Neuronal stem cell (in vitro differentiated cells): ENCODE measurements at places on chromosomes 5 and 9.

- H3K4me1 ChIP-seq, result no peaks in the 10 kb centered on the region
- peaks cover 34% of the 10 kb centered on the region for H3K36me3 ChIP-seq
- no peak for DNase-seq
- H3K27me3 ChIP-seq, result no peaks in the 10 kb centered on the region
- no peak overlapping the region for H3K27ac ChIP-seq
Measured at GRCh38 chr5:176490301-176490700, 42.1 kb downstream of the FAF2 start.

GRCh38 chr9:134361426-134361825 lies 35.2 kb downstream of the RXRA start:
- H3K36me3 ChIP-seq, result no peaks in the 10 kb centered on the region
- H3K4me3 ChIP-seq, result no peak overlapping the region
- DNase-seq, result no peak
- H3K4me1 ChIP-seq, result peaks cover 15% of the 10 kb centered on the region
- no peaks in the 10 kb centered on the region for H3K27me3 ChIP-seq
- no peak overlapping the region for H3K27ac ChIP-seq

DNA sequence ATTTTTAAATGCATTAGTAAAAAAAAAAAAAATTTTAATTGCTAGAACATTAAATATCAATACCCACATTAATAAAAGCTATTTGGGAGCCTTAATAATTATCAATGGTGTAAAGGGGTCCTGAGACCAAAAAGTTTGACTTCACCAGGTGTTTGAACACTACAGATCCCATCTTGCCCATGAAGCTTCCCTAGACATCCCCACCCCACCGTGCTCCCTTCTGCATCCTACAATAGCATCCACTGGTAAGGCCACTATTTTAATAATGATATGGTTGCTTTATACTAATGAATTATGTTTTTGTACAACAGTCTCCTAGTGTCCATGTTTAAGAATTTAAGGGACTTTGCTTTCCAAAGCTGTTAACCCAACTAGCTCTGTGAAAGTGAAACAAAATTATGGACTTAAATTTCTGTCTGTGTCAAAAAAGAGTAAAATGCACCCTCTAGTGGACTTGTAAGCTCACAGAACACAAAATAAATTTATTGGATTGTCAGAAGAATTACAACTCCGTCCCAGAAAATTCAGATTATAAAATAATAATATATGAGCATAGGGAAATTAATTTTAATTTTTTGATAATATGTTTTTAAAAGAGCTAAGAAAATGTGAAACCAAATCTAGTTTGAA lies 76.0 kb downstream of the ARL15 start:
- no peaks in the 10 kb centered on the region for H3K4me1 ChIP-seq
- H3K27me3 ChIP-seq, result no peaks in the 10 kb centered on the region
- H3K4me3 ChIP-seq, result no peak overlapping the region
- no peak for DNase-seq
- H3K36me3 ChIP-seq, result no peaks in the 10 kb centered on the region

- DNase-seq, result no peak
- H3K27ac ChIP-seq, result no peak overlapping the region
- no peak overlapping the region for H3K4me3 ChIP-seq
- H3K4me1 ChIP-seq, result no peaks in the 10 kb centered on the region
Measured at GRCh38 chr5:119395080-119395836, 39.4 kb downstream of the TNFAIP8 start.

GRCh38 chr5:149045089-149045460 lies 17.8 kb downstream of the SH3TC2 start:
- no peaks in the 10 kb centered on the region for H3K27me3 ChIP-seq
- H3K36me3 ChIP-seq, result no peaks in the 10 kb centered on the region
- no peak overlapping the region for H3K27ac ChIP-seq
- H3K4me1 ChIP-seq, result no peaks in the 10 kb centered on the region

DNA sequence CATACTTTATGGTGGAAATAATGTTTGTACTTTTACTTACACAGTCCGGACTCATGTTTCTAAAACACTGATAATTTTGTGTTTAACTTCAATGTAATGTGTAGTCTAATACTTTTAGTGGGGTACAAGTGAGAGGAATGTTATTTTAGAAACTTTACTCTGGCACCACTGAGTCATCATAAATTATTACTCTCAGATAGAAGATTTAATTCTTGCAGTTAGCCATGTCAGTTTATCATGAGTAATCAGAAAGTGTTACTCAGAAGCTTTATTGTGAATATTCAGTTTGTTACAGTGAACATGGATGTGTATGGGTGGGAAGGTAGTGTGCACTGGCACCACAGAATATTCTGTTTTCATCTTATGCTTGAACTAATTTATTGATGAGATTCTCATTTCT lies 20.0 kb downstream of the OGN start:
- no peak overlapping the region for H3K27ac ChIP-seq
- H3K4me3 ChIP-seq, result no peak overlapping the region
- no peaks in the 10 kb centered on the region for H3K36me3 ChIP-seq
- no peak for DNase-seq

DNA sequence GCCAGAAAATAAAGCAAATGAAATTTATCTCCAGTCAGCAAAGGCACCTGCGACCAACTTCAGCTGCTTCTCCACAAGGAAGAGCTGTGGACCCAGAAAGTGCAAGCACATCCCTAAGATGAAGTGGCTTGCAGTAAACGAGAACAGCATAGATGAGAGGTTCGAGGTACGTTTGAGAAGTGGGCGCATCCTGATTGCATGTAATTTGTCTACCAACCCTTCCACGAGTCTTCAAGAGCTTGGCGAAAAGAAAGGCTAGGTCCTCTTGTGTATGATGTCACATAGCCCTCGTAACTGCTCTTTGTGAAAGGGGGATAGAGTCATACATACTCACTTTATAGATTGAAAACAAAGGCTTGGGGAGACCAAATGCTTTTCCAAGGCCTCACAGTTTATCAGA lies 6.0 kb upstream of the LCP2 start:
- DNase-seq, result no peak
- H3K4me1 ChIP-seq, result peaks cover 12% of the 10 kb centered on the region
- no peaks in the 10 kb centered on the region for H3K27me3 ChIP-seq
- H3K27ac ChIP-seq, result no peak overlapping the region
- H3K36me3 ChIP-seq, result no peaks in the 10 kb centered on the region

- no peak for DNase-seq
- H3K36me3 ChIP-seq, result no peaks in the 10 kb centered on the region
- no peak overlapping the region for H3K27ac ChIP-seq
Measured at GRCh38 chr5:5290674-5291334, 131.7 kb upstream of the ICE1 start.

- no peaks in the 10 kb centered on the region for H3K4me1 ChIP-seq
- no peaks in the 10 kb centered on the region for H3K27me3 ChIP-seq
- no peak for DNase-seq
Measured at GRCh38 chr5:171847026-171847425, 61.4 kb downstream of the SMIM23 start.

DNA sequence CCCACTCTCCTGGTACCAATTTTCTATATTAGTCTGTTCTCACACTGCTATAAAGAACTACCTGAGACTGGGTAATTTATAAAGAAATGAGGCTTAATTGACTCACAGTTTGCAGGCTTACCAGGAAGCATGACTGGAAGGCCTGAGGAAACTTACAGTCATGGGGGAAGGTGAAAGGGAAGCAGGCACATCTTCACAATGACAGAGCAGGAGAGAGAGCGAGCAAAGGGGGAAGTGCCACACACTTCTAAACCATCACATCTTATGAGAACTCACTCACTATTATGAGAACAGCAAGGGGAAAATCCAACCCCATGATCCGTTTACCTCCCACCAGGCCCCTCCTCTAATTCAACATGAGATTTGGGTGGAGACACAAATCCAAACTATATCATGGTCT lies 72.2 kb downstream of the ATG10 start:
- peaks cover 2% of the 10 kb centered on the region for H3K4me1 ChIP-seq
- DNase-seq, result no peak
- no peaks in the 10 kb centered on the region for H3K36me3 ChIP-seq
- no peaks in the 10 kb centered on the region for H3K27me3 ChIP-seq
- no peak overlapping the region for H3K4me3 ChIP-seq

- H3K36me3 ChIP-seq, result no peaks in the 10 kb centered on the region
- H3K27ac ChIP-seq, result no peak overlapping the region
Measured at GRCh38 chr9:4235871-4236804, 63.7 kb downstream of the GLIS3 start.

DNA sequence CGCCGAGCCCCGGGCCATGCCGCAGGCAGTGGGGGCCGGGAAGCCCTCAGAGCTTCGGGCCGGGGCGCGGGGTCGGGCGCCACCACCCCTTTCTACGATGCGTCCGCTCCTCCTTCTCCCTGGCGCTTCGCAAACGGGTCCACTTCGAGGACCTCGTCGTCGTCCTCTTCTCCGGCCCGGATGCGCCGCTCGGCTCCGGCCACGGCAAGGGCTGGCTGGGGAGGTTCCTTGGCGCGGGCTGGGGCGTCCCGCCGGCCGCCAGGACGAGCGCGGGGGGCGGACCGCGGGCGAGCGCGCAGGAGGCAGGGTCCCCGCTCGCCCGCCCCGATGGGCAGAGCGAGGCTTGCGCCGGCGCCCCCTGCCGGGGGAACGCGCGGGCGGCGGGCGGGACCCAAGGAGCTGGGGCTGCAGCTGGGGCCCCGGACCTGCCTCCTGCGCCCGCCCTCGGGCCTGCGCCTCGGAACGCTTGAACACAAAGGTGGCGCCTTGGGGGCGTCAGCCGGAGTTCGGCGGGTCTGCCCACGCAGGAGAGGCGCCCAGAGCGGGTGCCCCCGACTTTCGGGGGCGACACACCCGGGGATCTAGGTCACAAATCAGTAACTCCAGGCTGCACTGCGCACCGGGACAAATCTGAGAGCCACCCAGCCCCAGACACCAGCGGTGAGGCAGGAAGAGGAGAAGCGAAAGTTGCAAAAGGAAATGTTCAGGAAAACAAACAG lies at the start of gene ROR2:
ROR2 (minus strand) TSS at position 283 of the 719 bp plus-strand sequence.
- H3K27ac ChIP-seq, result peak within 1 kb of the TSS; percentile 47
- H3K27me3 ChIP-seq, result no peaks in the 10 kb centered on the region
- peak within 1 kb of the TSS; percentile 96 for H3K4me3 ChIP-seq

DNA sequence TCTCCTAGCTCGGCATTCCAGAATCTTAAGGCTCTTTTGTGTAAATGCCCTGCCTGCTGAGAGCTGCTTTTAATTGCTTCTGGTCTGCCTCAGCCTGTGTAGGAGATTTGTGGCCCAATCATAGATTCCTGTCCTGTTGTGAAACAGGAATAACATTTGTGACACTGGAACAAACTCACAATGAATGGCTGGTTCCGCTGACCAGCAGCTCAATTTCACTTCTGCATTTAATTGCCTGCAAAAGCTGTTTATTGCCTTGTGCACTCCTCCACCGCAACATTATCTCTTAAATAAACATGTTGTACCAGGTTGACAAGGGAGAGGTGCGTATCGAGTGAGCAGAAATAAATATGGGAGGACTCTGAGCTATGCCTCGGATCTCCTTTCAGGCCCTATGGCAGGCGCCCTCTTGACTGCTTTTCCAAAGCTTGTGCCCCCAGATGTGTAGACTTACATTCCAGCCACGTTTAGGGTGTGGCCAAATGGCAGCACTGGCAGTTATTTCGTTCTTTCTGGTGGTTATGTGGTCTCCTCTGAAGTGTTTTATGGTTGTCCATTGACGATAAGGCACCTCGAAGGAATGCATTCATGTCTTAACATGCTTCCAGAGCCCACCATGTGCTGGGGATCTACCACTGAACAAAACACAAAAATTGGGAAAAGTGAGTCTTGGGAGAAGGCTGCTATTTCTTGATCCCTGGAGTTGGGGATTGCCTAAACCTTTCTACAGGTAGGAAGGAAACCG lies 58.1 kb downstream of the DMRT1 start:
- H3K4me3 ChIP-seq, result no peak overlapping the region
- peaks cover 19% of the 10 kb centered on the region for H3K4me1 ChIP-seq
- peak overlapping the region; percentile 10 for H3K27ac ChIP-seq
- no peaks in the 10 kb centered on the region for H3K27me3 ChIP-seq

DNA sequence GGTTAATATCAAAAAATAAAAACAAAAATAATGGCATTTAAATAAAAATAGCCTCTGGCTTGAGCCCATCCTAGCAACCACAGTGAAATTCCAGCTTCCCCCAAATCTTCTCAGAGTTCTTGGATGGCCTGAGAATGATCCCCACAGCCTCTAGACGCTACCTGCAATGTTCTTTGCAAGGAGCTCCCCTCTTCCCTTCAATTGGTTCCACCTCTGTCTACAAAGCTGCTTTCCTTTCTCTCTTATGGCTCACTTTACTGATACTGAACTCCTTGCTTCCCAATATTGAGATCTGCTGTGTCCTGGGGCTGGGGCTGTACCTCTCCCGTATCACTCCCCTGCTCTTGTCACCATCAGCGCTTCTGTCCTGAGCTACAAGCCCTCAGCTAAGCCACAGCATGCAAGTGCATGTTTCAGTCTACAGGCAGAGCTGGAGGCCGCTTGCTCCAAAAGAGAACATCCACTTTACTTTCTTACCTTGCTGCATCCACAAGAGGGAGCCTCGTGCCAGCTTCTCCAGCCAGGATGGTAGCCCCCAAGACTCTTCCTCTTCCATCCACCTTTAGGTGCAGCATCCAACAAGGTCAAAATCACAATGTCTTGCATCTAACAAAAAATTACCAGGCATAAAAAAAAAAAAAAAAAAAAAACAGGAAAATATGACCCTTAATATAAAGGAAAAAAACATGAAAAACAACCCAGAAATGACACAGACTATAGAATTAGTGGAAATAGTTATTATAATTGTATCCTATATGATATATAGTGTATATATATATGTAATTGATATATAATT lies 57.4 kb upstream of the PRSS3 start:
- H3K27ac ChIP-seq, result no peak overlapping the region
- H3K27me3 ChIP-seq, result no peaks in the 10 kb centered on the region
- no peaks in the 10 kb centered on the region for H3K4me1 ChIP-seq

- no peaks in the 10 kb centered on the region for H3K27me3 ChIP-seq
- H3K4me3 ChIP-seq, result no peak overlapping the region
- H3K36me3 ChIP-seq, result no peaks in the 10 kb centered on the region
- H3K4me1 ChIP-seq, result no peaks in the 10 kb centered on the region
Measured at GRCh38 chr5:50751064-50751657, 84.7 kb downstream of the PARP8 start.

GRCh38 chr5:8908055-8908683 lies 637.7 kb downstream of the SEMA5A start:
- no peak overlapping the region for H3K4me3 ChIP-seq
- no peaks in the 10 kb centered on the region for H3K36me3 ChIP-seq
- H3K4me1 ChIP-seq, result no peaks in the 10 kb centered on the region
- no peak overlapping the region for H3K27ac ChIP-seq
- peak; percentile 27 for DNase-seq
- no peaks in the 10 kb centered on the region for H3K27me3 ChIP-seq

GRCh38 chr5:173180331-173180730 lies 36.0 kb downstream of the BNIP1 start:
- H3K27ac ChIP-seq, result no peak overlapping the region
- peaks cover 2% of the 10 kb centered on the region for H3K4me1 ChIP-seq
- no peak overlapping the region for H3K4me3 ChIP-seq
- no peak for DNase-seq

GRCh38 chr9:126965541-126966428 lies 51.2 kb downstream of the RALGPS1 start:
- no peaks in the 10 kb centered on the region for H3K27me3 ChIP-seq
- H3K4me1 ChIP-seq, result peaks cover 3% of the 10 kb centered on the region
- no peaks in the 10 kb centered on the region for H3K36me3 ChIP-seq
- DNase-seq, result peak; percentile 20
- H3K27ac ChIP-seq, result no peak overlapping the region
- H3K4me3 ChIP-seq, result no peak overlapping the region
